Bronchial smooth muscle cell (primary cell): ENCODE measurements at places on chromosomes 3 and 15. TPM values are rescaled to one million over a fixed set of nuclear protein-coding genes. Genes with fewer than 3 reads are reported as not detected.

The TNFSF10 gene
- 9.2 and 9.6 TPM in 2 replicates for total RNA-seq

The SNX4 gene
- total RNA-seq = 23.8 and 23.9 TPM in 2 replicates

The MEX3B gene
- 6.0 and 6.2 TPM in 2 replicates for total RNA-seq

The TMEM266 gene
- 0.16 and 0.17 TPM in 2 replicates for total RNA-seq

The C3orf49 gene
- total RNA-seq = not detected in 2 replicates

The GP5 gene
- total RNA-seq = under 0.01 and 0.09 TPM in 2 replicates

The ZKSCAN7 gene
- 5.8 and 6.2 TPM in 2 replicates for total RNA-seq

The CD80 gene
- 0.16 and 0.26 TPM in 2 replicates for total RNA-seq

The XCR1 gene
- under 0.01 TPM in 1 of 2 replicates, not detected in the other for total RNA-seq

The CPA3 gene
- total RNA-seq = not detected in 2 replicates

The SCN11A gene
- under 0.01 TPM in 1 of 2 replicates, not detected in the other for total RNA-seq

The GOLGA6L4 gene
- total RNA-seq = 0.86 and 1.1 TPM in 2 replicates

The RAD51 gene
- 1.4 TPM in 2 replicates for total RNA-seq

The CHCHD6 gene
- 11.9 and 16.5 TPM in 2 replicates for total RNA-seq

The SLC15A2 gene
- under 0.01 and 0.43 TPM in 2 replicates for total RNA-seq

The TEX55 gene
- total RNA-seq = not detected in 2 replicates

The AP4E1 gene
- 8.0 and 9.1 TPM in 2 replicates for total RNA-seq

The KAT2B gene
- total RNA-seq = 8.7 and 9.1 TPM in 2 replicates

The POLQ gene
- 1.9 and 2.7 TPM in 2 replicates for total RNA-seq

The KCNMB2 gene
- not detected in 2 replicates for total RNA-seq

The FGF12 gene
- total RNA-seq = under 0.01 TPM in 1 of 2 replicates, not detected in the other

The PPIP5K1 gene
- 21.8 and 23.3 TPM in 2 replicates for total RNA-seq

The SLC2A2 gene
- not detected in 2 replicates for total RNA-seq

The CATSPER2 gene
- total RNA-seq = 1.1 and 1.3 TPM in 2 replicates

The TM6SF1 gene
- 1.9 and 2.0 TPM in 2 replicates for total RNA-seq

The SYNPR gene
- not detected in 2 replicates for total RNA-seq

The P2RY1 gene
- 0.26 and 2.5 TPM in 2 replicates for total RNA-seq

The MTMR10 gene
- 8.4 and 9.1 TPM in 2 replicates for total RNA-seq

The CLSTN2 gene
- total RNA-seq = 0.09 and 0.16 TPM in 2 replicates

The KBTBD13 gene
- total RNA-seq = not detected in 2 replicates

The COLQ gene
- 0.43 and 0.95 TPM in 2 replicates for total RNA-seq

The TYRO3 gene
- 11.8 and 16.9 TPM in 2 replicates for total RNA-seq

The GOLGA8T gene
- under 0.01 and 0.17 TPM in 2 replicates for total RNA-seq

The ITIH1 gene
- total RNA-seq = not detected in 2 replicates

The CLDN18 gene
- not detected in 2 replicates for total RNA-seq

The GOLGA6D gene
- under 0.01 TPM in 1 of 2 replicates, not detected in the other for total RNA-seq

The DNASE1L3 gene
- total RNA-seq = not detected in 2 replicates

The PPM1L gene
- total RNA-seq = 0.63 and 0.69 TPM in 2 replicates

The SLC9C1 gene
- not detected in 2 replicates for total RNA-seq

The MIX23 gene
- total RNA-seq = 22.1 and 24.7 TPM in 2 replicates

The CELSR3 gene
- total RNA-seq = 0.52 and 1.1 TPM in 2 replicates

The RASL12 gene
- 31.7 and 58.0 TPM in 2 replicates for total RNA-seq

The PLA1A gene
- 2.1 and 3.5 TPM in 2 replicates for total RNA-seq

The RHCG gene
- 0.16 and 0.43 TPM in 2 replicates for total RNA-seq

The NR1D2 gene
- total RNA-seq = 30.6 and 63.2 TPM in 2 replicates

The GOLGA8S gene
- total RNA-seq = under 0.01 and 0.09 TPM in 2 replicates

The TTLL13 gene
- 0.09 and 0.16 TPM in 2 replicates for total RNA-seq

The LAMB2 gene
- total RNA-seq = 531 and 711 TPM in 2 replicates

The GASK1A gene
- 0.26 and 3.3 TPM in 2 replicates for total RNA-seq

The VEPH1 gene
- total RNA-seq = 24.0 and 30.5 TPM in 2 replicates

The CYP1A2 gene
- total RNA-seq = not detected in 2 replicates

The VGLL4 gene
- 35.5 and 39.2 TPM in 2 replicates for total RNA-seq

The WDR49 gene
- total RNA-seq = under 0.01 and 0.17 TPM in 2 replicates

The GRM2 gene
- total RNA-seq = under 0.01 TPM in 2 replicates

The ACSBG1 gene
- total RNA-seq = not detected in 2 replicates

The TM4SF4 gene
- 0.16 TPM in 1 of 2 replicates, not detected in the other for total RNA-seq

The CPNE9 gene
- total RNA-seq = under 0.01 TPM in 1 of 2 replicates, not detected in the other

The RTP3 gene
- total RNA-seq = not detected in 2 replicates

The PHC3 gene
- 21.9 and 22.2 TPM in 2 replicates for total RNA-seq

The FAM3D gene
- not detected in 2 replicates for total RNA-seq
